ENCODE measurements at places on chromosomes 3 and 15.

- no peak for DNase-seq
These were observed 57.8 kb upstream of the FAM3D start for GRCh38 chr3:58724336-58724735.

DNA sequence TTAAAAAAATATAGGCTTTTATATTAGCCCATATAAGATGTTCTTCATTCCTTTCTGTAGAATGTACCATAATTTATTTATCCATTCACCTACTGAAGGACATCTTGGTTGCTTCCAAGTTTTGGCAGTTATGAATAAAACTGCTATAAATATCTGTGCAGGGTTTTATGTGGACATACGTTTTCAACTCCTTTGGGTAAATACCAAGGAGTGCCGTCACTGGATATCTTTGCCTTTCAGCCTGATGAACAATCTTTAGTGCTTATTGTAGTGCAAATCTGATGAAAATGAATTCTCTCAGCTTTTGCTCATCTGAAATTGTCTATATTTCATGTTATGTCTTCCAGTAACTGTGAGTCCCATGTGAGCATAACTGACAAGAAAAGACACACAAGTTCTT is 26.6 kb upstream of the BLM start:
- DNase-seq, result no peak

DNA sequence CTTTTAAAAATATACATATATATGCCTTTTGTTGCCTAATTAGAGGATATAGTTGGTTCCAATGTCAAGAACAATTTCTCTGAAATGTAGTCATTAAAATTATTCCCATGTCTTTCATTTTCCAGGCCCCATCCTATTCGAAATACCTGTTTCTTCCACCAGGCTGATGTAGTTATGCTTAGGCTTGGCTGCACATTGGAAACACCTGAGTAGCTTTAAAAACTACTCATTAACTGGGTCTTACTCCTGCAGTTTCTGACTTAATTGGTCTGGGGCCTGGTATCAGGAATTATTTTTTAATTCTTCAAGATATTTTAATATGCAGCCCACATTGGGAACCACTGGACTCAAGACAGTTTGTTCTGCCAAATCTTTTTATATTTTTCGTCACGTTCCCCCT is 53.7 kb downstream of the TGFBR2 start:
- DNase-seq, result no peak

DNA sequence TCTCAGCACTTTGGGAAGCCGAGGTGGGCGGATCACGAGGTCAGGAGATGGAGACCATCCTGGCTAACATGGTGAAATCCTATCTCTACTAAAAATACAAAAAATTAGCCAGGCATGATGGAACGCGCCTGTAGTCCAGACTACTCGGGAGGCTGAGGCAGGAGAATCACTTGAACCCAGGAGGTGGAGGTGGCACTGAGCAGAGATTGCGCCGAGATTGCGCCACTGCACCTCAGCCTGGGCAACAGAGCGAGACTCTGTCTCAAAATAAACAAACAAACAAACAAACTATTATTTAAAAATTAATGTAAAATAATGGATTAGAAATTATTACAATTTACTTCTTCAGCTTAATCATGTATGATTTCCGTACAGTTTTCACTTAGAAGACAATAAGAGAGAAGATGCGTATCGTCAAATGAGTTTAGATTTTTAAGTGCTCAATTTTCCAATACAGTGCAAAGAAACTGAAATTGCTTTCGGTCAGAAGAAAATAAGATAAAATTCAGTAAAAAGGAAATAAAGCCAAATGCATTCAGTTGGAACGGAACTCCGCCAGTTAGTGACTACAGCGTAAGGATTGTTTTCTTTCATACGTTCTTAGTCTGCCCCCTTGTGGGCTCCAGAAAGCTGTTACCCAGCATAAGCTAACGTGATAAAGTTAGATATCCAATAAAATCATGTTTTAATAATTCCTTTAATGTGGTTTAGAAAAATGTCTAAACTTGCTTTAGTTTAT is 24.8 kb downstream of the AADAC start:
- DNase-seq, result no peak

GRCh38 chr3:193868590-193868989 is 267.4 kb upstream of the HES1 start:
- no peak for DNase-seq

DNA sequence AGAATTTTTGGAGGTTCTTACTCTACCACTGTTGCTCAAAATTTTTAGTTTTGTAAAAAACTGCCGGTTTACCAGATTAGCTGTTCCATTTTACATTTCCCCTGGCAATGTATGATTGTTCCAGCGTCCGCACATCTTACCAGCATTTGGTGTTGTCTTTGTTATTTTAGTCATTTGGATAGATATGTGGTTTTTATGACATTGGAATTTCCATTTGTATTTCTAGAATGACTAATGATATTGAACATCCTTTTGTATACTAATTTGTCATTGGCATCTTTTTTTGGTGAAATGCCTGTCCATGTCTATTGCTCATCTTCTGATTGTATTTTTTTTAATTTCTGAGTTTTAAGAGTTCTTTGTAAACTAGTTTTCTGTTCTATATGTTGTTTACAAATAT is 28.5 kb downstream of the LRRC28 start:
- DNase-seq, result no peak

- peak; percentile 18 for DNase-seq
These were observed 7.6 kb upstream of the TMEM44 start for GRCh38 chr3:194640829-194641228.

DNA sequence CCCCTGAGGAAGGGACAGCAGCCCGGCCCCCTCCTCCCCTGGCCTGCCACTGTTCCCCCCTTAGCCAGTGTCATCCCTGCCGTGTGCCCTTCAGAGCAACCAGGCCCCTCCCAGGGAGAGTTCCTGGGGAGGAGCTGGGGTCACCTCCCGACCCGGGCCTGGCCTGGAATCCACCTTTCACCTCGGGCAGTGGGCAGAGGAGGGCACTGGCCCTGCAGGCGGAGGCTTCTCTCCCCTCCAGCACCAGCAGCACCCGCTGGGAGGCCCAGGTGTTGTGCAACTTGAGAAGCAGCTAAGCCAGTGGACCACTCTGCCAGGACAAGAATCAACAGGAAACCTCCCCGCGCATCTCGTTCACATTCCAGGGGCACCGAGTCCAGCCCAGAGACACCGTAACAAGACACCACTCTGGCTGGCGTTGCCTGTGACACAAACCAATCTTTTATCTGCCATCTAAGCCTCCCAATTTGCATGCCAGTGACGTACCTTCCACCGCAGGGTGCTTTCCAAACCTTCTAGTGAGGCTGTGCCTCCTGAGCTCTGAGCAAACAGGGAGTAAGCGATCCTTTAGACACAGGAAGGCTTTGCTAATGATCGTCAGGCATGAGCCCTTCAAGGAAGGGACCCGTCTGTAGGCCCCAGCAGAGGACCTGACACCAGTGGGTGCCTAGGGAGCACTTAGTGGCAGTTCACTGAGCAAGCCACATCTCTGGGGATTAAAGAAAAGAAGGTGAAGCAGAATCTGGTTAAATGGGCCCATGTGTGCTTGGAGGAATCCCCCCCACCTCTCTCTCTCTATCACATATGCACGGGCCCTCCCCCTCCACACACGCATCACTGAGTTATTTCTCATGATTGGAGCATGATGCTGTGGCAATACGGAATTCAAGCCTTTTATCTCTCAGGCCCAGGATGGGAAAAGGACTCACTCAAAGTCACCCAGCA is 98.9 kb upstream of the TLE3 start:
- peak; percentile 9 for DNase-seq

- no peak for DNase-seq
These were observed 130.8 kb downstream of the UACA start for GRCh38 chr15:70632491-70633102.

DNA sequence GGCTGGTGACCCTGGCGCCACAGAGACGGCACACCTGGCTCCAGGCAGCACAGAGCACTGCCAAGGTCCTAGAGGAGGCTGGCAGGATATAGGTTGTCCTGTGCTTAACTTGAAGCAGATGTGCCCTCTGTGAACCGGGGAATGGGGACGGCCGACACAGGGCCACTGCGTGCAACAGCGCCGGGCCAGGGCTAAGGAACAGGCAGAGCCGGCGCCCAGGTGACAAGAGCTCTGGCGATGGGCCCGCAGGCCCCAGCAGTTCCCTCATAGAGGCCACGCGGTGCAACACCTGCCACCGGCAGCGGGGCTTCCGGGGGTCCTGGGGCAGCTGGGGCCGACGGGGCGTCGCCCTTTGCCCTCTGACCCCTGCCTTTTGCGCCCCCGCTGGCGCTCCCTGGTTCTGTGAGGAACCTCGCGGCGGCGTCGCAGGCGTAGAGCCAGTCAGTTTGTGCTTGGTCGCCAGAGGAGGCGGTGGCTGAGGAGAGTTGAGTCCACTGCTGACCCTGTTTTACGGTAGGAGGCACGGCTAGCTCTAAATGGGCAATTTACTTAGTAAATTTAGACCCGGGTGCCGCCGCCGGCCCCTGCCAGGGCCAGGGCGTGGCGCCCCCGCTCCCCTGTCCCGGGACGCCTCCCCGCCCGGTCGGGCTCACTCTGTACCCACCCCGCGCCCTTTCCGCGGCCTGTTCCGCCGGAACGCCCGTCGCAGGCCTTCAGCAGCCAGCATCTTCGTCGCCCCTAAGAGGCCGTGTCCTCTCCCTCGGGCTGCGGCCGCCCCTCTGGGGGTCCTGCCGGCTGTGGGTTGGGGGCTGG is at the start of gene NPAP1:
NPAP1 (plus strand) TSS at position 444 of the 813 bp plus-strand sequence; CDS start at position 537, 93 bp downstream.
- no peak for DNase-seq

DNA sequence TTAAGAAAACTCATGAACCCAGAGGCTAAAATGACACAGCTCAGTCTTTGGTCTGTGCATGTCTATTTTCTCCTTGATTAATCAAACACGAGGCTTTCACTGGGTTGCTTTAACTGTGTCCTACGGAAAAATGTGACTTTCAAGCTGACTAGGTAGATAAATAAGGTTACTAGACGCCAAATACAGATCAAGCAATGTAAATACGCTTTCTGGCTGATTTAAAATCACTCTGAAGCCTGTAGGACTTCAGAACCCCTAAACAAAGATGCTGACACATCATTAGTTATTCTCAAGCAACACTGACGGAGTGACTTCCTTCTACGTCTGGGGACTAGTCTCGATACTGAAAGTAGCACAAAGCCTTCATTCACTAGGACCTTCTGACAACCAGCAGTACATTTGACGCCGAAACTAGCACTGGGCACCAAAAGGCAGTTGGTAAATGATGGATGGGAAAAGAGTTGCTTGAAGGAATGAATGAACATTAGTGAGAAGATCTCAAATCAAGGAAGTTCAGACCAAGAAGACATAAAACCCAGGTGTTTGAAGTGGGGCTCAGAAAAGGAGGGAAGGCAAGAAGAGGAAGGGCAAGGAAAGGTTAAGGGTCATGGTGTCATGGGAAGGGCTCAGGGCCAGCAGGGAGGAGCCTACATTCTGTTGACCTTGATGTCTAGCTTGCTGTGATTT is 67.1 kb upstream of the CDV3 start:
- DNase-seq, result peak; percentile 13

GRCh38 chr3:119580067-119580760 is 922 bp downstream of the ADPRH start:
- DNase-seq, result no peak

GRCh38 chr3:45605534-45605933 is 11.0 kb downstream of the LIMD1 start:
- DNase-seq, result no peak

GRCh38 chr3:55267206-55267930 is 219.7 kb downstream of the WNT5A start:
- DNase-seq, result no peak

- no peak for DNase-seq
These were observed 1158.8 kb downstream of the IGSF11 start for GRCh38 chr3:117875887-117876286.

DNA sequence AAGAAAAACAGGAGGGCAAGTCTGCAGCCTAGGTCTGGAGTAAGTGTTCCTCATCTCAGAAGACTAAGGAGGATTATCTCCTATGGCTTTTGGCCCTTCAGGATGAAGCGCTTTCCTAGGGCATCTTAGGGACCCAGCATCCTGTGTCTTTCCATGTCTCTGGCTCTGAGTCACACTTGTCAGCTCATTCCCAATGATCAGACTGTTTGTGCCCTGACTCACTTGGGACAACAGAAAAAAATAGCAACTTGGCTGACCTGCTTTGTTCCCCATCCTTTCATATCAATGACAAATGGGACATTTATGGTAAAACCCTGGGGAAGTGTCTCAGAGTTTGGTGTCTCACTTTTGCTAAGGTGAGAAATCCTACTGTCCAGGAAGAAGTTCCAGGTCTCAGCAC is 76.2 kb upstream of the OXTR start:
- DNase-seq, result no peak

DNA sequence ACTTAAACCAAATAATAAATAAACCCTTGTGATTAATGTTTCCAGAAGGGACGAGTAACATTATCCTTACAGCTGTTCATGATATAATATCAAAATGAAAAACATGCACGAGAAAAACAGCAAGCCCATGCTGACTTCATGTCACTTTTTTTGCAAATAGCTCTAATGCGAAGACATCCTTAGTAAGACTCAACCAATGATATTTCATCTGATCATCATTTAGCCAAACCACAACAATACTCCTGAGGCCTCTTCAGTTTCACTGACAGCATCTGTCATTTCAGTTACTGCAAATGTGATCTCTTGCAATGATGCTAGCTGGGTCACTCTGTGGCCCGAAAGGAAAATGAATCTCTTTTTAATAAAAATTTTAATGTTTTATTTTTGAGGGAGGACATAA is 74.0 kb downstream of the POLR2M start:
- no peak for DNase-seq
